WTC11 (cell line): ENCODE measurements at places on chromosomes 12 and 14. TPM values are rescaled to one million over a fixed set of nuclear protein-coding genes. Genes with fewer than 3 reads are reported as not detected.

Gene ADGRD1
- total RNA-seq, result 0.77 to 0.87 TPM (median 0.80 TPM) in 3 replicates

DNA sequence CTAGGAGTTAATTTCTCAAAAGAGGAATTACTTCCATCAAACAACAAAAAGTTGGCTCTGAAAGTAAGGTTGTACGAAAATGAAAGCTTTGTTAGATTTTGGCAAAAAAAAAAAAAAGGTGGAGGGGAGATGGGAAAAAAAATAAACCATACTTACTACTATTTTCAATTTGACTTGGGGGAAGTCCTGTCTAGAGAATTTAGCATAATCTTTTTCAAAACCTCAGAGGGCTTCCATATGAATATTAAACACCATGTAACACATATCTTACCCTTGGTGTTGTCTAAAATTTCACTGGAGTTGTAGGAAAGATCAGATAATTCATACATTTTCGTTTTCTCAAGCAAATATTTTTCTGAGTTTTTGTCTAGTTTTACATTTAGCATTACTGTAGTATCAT is 17.5 kb downstream of the GRIP1 start:
- peaks cover 7% of the 10 kb centered on the region for H3K4me1 ChIP-seq
- H3K27me3 ChIP-seq, result no peaks in the 10 kb centered on the region
- no peak overlapping the region for H3K27ac ChIP-seq
- no peak for DNase-seq
- no peak overlapping the region for H3K4me3 ChIP-seq

GRCh38 chr14:96410119-96410518 is 18.2 kb downstream of the AK7 start:
- no peak for DNase-seq
- no peak overlapping the region for H3K27ac ChIP-seq
- H3K27me3 ChIP-seq, result no peaks in the 10 kb centered on the region
- peaks cover 4% of the 10 kb centered on the region; the same call in 1 of the 2 replicates for H3K4me1 ChIP-seq
- no peak overlapping the region for H3K4me3 ChIP-seq

DNA sequence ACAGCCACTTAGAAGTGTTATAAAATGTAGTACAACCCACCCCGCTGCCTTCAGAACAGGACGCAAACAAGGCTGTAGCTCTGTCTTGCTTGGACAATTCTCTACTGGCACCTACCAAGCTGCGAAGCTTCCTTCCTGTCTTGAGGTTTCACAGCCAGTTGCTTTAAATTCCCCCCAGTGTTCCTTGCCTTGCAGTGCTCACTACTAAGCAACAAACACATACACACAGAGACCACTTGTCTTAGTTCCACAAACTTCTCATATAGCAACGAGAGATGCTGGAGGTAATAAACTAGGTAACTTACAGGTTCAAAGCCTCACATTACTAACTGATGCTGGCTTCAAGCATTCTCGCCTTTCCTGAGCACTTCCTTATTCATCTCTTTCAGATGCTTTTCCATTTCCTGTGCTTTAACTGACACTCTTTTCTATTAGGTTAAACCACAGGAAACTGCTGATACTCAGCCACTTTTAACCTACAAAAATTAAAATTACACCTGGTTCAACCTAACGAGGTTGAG is 91.5 kb upstream of the PTGDR start:
- no peak overlapping the region for H3K4me3 ChIP-seq
- DNase-seq, result no peak
- peaks cover 46% of the 10 kb centered on the region for H3K36me3 ChIP-seq
